ENCODE measurements at places on chromosomes 2 and 18. TPM values are rescaled to one million over a fixed set of nuclear protein-coding genes. Genes with fewer than 3 reads are reported as not detected.

- H3K4me1 ChIP-seq: no peaks in the 10 kb centered on the region
- H3K4me3 ChIP-seq: no peak overlapping the region
- no peaks in the 10 kb centered on the region for H3K27me3 ChIP-seq
- no peak overlapping the region for H3K27ac ChIP-seq
- no peaks in the 10 kb centered on the region for H3K36me3 ChIP-seq
- no peak for DNase-seq
Observed at GRCh38 chr2:5674026-5674340, 18.2 kb upstream of the SOX11 start.

Gene MC2R
- total RNA-seq: 0.15 TPM

GRCh38 chr2:5520463-5520972 lies 171.7 kb upstream of the SOX11 start:
- H3K36me3 ChIP-seq: no peaks in the 10 kb centered on the region
- no peak overlapping the region for H3K27ac ChIP-seq
- no peak overlapping the region for H3K4me3 ChIP-seq
- no peaks in the 10 kb centered on the region for H3K4me1 ChIP-seq

DNA sequence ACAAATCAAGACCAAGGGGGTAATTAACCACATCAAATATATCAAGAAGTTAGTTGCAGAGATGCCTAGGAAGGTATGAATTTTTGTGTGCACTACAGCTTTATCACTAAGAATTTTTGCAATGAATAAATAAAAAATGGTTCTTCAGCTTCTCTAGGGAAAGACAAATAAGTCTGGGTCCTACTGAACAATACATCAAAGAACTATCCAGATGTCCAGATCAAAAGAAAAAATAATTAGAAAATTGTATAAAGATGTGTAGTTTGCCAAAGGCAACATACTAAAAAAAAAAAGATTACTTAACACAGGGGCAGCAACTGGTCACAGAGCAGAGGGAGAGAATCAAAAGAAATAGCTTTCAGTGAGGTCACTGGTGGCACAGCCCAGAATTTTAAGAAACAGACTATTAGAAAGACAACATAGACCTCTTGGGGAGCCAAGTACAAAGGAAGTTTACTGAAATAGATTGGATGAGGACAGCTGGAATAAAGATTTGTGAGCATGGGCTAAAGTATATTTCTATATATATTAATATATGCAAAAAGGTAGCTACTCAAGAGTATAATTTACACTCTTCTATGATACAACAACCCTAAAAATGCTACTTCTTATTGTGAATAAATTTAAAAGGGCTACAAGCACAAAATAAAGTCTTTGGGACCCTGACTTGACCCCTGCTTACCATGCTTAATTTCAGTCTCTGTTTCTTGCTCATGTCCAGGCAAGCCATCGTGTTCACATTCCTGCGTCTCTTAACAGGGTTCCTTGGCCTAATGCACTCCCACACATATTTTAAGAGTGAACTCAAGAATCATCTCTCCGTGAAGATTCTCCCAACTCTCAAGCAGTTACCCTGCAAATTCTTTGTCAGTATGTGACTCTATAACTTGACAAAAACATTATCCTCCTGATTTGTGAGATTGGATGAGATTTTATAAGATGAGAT lies 99.0 kb upstream of the GRB14 start:
- H3K36me3 ChIP-seq: no peaks in the 10 kb centered on the region
- H3K27me3 ChIP-seq: no peaks in the 10 kb centered on the region
- no peak overlapping the region for H3K27ac ChIP-seq
- no peak for DNase-seq
- no peak overlapping the region for H3K4me3 ChIP-seq
- no peaks in the 10 kb centered on the region for H3K4me1 ChIP-seq

Gene DSC1
- total RNA-seq: 0.40 TPM

GRCh38 chr2:206176121-206176520 lies 16.4 kb downstream of the EEF1B2 start:
- H3K27ac ChIP-seq: no peak overlapping the region
- no peak for DNase-seq
- H3K27me3 ChIP-seq: no peaks in the 10 kb centered on the region
- H3K4me3 ChIP-seq: no peak overlapping the region
- H3K4me1 ChIP-seq: no peaks in the 10 kb centered on the region

Gene MYOM1
- 1.1 TPM for total RNA-seq

Measured in GM12878 (cell line).